ENCODE measurements at places on chromosomes 7 and 10.

DNA sequence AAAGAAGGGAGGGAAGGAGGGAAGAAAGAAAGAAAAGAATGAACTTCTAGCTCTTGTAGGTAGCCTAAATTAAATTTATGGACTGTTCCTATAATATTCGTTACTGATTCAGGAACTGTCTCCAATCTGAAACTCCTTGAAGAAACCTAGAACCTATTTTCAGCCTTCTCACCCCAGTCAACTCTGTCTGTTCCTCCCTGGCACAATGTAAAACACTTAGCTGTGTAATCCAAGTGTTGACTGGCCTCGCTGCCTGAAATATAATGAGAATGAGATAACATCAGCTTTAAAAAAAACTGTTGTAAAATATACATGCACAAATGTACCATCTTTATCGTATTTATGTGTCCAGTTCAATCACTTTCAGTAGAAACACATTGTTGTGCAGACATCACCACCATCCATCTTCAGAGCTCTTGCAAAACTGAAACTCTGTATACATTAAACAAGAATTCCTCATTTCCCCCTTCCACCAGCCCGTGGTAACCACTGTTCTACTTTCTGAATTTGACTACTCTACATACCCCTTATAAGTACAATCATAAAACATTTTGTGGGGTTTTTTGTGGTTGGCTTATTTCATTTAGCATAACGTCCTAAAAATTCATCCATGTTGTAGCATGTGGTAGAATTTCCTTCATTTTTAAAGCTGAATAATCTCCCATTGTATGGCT lies 6.3 kb upstream of the C7orf33 start:
- no peak for DNase-seq
- no peaks in the 10 kb centered on the region for H3K36me3 ChIP-seq
- H3K27me3 ChIP-seq = no peaks in the 10 kb centered on the region
- H3K4me1 ChIP-seq = no peaks in the 10 kb centered on the region
- H3K27ac ChIP-seq = no peak overlapping the region

DNA sequence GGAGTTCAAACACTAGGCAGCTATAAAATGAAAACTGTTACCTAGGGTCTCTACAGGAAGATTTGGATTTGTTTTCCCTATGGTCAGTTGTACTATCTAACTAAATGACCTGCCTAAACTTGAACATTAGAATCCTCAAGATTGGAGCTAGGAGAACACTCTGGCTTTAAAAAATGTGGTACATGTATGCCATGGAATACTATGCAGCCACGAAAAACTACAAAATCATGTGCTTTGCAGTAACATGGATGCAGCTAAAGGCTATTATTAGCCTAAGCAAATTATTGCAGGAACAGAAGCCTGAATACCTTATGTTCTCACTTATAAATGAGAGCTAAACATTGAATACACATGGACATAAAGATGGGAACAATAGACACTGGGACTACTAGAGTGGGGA lies 87.1 kb upstream of the MAGI2 start:
- H3K27me3 ChIP-seq = no peaks in the 10 kb centered on the region
- no peaks in the 10 kb centered on the region for H3K36me3 ChIP-seq
- no peak for DNase-seq
- no peak overlapping the region for H3K4me3 ChIP-seq
- H3K27ac ChIP-seq = no peak overlapping the region
- no peaks in the 10 kb centered on the region for H3K4me1 ChIP-seq

DNA sequence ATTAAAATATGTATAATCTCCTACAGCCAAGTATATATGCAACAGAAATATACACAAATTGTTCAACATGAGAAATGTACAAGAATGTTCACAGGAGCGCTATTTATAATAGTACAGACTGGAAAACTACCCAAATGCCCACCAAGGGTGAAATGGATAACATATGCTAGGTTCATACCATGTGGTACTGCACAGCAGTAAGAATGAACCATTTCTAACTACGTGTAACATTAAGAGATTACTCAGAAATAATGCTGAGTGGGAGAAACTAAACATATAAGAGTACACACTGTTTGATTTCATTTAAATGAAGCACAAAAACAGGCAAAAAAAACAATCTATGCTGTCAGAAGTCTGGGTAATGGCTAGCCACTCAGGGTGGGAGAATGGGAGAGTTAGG lies 45.8 kb downstream of the RNLS start:
- no peak overlapping the region for H3K4me3 ChIP-seq
- no peaks in the 10 kb centered on the region for H3K36me3 ChIP-seq
- no peak for DNase-seq
- no peaks in the 10 kb centered on the region for H3K4me1 ChIP-seq
- H3K27me3 ChIP-seq = no peaks in the 10 kb centered on the region

DNA sequence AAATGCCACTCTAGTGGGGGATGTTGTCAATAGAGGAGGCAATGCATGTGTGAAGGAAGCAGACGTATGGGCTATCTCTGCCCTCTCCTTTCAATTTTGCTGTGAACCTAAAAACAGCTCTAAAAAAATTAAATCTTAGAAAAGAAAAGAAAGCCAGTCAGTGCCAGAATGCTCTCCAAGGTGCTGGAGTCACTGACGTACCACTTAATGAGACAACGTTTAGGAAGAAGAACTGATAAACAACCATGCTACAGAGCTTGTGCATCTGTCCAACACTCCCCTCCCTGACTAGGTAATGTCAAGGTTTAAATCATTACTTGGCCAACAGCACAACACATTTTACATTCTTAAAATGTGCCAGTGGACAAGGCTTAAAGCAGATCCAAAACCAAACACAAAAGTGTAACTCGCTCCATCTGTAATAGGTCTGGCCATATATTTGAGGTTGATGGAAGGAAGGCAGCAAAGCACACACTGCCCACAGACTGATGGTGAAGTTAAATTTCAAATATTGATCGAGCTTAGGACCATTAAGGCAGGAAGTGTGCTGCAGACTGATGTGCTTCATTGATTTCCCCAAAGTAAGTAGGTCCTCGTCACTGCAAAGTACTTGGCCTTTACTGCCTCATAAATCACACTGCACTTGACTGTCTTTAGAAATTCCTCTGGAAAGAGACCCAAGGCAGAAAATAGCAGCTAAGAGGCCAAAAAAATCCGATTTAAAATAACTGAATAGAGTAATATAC lies 15.5 kb downstream of the ARMH3 start:
- no peaks in the 10 kb centered on the region for H3K4me1 ChIP-seq
- no peak overlapping the region for H3K4me3 ChIP-seq
- H3K27ac ChIP-seq = no peak overlapping the region
- no peak for DNase-seq
- H3K36me3 ChIP-seq = no peaks in the 10 kb centered on the region

DNA sequence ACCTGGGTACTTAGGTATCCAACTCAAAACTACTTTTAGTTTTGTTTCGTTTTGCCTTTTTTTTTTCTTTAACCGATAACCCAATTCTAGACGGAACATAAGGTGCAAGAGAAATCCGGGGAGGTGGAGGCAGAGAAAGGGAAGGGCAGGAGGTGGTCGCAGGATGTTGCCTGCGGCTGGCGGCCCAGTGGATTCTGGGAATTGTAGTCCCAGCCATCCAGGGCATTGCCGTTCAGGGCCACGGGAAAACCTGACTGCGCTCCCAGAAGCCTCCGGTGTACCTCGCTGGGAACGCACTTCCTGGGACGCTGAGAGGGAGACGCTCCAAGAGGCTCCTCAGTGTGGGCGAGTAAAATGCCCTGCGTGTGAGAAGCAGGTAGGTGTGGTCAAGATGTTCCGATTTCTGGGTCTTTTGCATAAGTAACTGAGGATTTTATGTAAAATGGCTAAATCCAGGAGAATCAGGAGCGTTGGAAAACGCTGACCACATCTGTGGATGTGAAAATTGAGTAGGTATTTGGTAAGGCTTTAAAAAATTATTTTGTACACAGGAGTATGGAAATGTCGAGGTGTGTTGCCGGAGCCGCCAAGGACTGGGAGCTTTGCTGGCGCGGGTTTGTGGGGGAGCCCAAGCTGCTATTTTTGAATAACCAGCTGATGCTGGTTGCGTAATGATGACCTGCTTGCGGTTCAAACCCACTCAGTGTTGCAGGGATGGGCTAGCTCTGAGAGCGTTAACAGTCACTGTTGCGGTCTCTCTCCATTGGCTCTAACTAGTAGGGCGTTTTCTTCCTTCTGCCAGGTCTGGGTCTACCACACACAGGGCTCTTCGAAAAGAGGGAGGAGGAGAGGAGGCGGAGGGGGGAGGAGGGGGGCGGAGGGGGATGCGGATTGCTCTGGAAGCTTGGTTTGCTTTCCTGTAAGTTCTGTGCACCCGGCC lies at the start of gene CLDN12:
Gene CLDN12, plus strand, starts transcription at position 288 of the 940 bp plus-strand sequence. CDS start 9,216 bp downstream, outside the sequence.
- H3K4me1 ChIP-seq = peaks cover 10% of the 10 kb centered on the region
- peak within 1 kb of the TSS; percentile 53 for H3K27ac ChIP-seq
- H3K4me3 ChIP-seq = peak within 1 kb of the TSS; percentile 63
- DNase-seq = peak; percentile 72
- H3K27me3 ChIP-seq = no peaks in the 10 kb centered on the region

GRCh38 chr10:117936141-117936540 lies 110.6 kb downstream of the RAB11FIP2 start:
- H3K27ac ChIP-seq = no peak overlapping the region
- no peaks in the 10 kb centered on the region for H3K27me3 ChIP-seq
- H3K36me3 ChIP-seq = no peaks in the 10 kb centered on the region
- H3K4me1 ChIP-seq = no peaks in the 10 kb centered on the region
- no peak for DNase-seq

DNA sequence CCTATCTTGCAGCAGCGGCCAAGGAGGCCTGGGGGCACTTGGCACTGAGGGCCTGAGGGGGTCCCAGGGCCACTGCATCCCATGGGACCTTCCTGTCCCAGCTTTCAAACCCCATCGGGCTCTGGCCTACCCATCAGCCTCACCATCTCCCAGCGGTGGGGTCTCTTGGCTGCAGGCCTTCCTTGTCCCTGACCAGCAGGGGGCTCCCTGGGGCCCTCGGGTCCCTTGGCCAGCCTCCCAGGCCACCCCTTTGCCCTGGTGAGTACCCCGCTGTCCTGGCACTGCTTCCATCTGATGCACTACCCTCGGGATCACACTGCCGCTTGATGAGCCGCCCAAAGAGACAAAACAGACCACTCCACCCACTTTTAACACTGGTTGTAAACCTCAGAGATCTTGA lies 43.5 kb downstream of the YKT6 start:
- no peak overlapping the region for H3K4me3 ChIP-seq
- peaks cover 7% of the 10 kb centered on the region for H3K4me1 ChIP-seq
- H3K27ac ChIP-seq = no peak overlapping the region
- H3K27me3 ChIP-seq = no peaks in the 10 kb centered on the region
- H3K36me3 ChIP-seq = no peaks in the 10 kb centered on the region
- peak; percentile 48 for DNase-seq

GRCh38 chr7:22287412-22287811 lies 69.5 kb downstream of the RAPGEF5 start:
- H3K27ac ChIP-seq = no peak overlapping the region
- H3K27me3 ChIP-seq = peaks cover 7% of the 10 kb centered on the region
- no peak for DNase-seq
- no peaks in the 10 kb centered on the region for H3K36me3 ChIP-seq

DNA sequence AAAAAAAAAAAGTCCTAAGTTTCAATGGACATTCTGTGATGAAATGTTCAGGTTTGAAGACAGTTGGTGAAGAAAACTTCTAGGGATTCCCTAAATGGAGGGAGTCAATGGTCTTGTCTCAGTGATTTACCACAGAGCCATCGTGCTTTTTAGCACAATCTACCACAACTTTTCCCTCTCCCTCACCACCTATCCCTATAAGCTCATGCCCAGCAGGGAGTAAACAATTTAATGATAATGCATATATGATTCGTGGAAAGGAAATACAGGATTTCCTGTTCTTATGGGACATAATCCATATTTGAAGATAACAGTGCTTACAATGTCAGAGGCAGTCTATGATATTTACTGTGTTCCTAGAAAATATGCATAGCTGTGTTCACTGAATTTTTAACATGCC lies 38.4 kb upstream of the CD36 start:
- H3K36me3 ChIP-seq = no peaks in the 10 kb centered on the region
- no peak for DNase-seq
- H3K27me3 ChIP-seq = no peaks in the 10 kb centered on the region
- H3K4me3 ChIP-seq = no peak overlapping the region
- no peaks in the 10 kb centered on the region for H3K4me1 ChIP-seq
- no peak overlapping the region for H3K27ac ChIP-seq

DNA sequence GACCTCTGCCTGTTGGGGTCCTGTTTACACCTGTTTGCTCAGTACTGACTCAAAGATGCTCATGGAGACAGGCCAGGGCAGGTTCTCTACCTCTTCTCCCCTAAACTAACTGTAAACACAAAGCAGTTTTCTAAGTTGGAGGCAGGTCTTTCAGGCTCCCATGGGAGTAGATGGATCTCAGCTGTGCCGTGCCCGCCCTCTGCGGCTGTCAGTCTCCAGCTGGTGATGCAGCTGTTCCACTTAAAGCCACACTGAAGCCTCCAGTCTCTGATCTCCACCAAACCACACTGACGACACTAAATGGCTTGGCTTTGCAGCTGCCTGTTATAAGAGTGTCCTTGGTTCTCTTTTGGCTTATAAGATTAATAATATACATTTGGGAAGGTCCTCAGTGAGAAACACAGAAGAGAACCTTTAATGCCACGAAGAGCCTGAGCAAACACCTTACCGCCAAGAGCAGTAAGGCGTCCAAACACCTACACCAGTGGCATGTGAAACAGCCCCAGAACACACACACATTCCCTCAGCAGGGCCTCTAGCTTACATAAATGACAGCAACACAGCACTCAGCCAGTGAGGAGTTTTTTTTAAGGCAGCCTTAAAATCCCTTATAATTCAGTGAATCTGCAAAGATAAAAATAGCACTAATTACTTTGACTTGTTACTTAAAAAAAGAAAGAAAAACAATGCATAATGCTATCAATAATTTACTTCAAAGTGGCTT lies 60.4 kb upstream of the KCNIP2 start:
- H3K4me1 ChIP-seq = peaks cover 4% of the 10 kb centered on the region
- DNase-seq = no peak
- peaks cover 4% of the 10 kb centered on the region for H3K36me3 ChIP-seq
- H3K27ac ChIP-seq = no peak overlapping the region
- no peak overlapping the region for H3K4me3 ChIP-seq

- DNase-seq = no peak
- no peaks in the 10 kb centered on the region for H3K4me1 ChIP-seq
- peaks cover 81% of the 10 kb centered on the region for H3K36me3 ChIP-seq
Observed at GRCh38 chr10:112434988-112435619, 11.6 kb downstream of the ZDHHC6 start.

DNA sequence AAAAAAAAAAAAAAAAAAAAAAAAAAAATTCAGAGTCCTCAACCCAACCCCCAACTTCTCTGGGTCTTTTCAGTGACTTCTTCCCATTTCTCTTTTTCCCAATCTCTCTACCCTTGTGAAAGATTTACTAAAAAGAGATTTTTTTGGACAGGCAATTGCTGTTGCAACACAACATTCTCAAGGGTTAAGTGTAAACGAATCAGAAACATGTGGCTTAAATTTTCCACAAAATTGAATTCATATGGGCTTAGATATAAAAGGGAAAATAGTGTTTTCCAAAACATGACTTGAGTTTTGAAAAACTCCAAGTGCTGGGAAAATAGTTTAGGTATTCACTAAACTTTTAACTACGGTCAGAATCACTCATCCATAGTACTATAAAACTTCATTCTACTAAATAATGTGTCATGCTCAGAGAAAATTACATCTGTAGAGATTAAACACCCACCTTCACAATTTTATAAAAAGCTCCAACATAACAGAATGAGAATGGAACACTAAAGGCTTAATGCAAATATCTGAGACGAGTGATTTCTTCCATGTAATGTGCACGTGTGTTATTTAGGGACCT lies 643.1 kb downstream of the PARD3 start:
- peaks cover 2% of the 10 kb centered on the region for H3K27me3 ChIP-seq
- H3K27ac ChIP-seq = no peak overlapping the region
- H3K4me3 ChIP-seq = no peak overlapping the region
- no peaks in the 10 kb centered on the region for H3K4me1 ChIP-seq
- DNase-seq = no peak
